ENCODE measurements at places on chromosomes 6 and 20.

- DNase-seq = no peak
Measured at GRCh38 chr6:41626917-41627316, 11.4 kb upstream of the MDFI start.

- DNase-seq = no peak
Measured at GRCh38 chr6:21201187-21201586, 392.4 kb upstream of the SOX4 start.

DNA sequence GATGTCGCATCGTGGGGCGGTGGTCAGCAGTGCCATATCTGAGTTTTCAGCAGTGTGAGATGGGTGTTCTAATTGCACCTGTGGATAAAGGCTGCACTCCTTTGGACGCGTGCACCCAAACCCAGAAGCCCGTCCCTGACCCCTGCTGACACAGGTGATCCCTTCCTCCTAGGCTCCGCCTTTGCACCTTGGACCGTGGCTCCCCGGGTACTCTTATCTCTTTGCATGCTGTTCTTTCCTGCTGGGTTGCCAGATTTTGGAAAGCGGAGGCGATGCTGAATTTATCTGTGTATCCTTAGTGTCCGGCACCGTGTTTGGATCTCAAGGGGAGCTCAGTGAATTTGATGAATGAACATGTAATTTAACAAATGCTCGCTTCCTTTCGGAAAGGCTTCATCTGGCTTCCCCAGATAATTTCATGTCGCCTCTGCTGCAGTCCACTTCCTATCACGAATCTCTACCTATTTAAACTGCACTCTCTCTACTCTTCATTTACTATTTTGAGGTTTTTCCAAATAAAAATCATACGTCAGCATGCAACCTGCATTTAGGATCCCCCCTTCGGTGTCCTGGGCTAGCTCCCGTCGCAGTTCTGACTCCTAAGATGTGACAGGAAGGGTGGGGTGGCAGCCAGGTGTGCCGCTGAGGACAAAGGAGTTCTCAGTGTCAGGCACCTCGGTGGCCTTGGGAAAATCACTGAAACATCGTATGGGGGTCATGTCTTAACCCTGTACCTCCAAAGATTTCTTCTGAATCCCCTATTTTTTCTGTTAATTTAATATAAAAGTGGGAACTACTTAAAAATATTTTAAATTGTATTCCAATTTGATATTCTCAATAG lies 753 bp upstream of the PERP start:
- no peak for DNase-seq

DNA sequence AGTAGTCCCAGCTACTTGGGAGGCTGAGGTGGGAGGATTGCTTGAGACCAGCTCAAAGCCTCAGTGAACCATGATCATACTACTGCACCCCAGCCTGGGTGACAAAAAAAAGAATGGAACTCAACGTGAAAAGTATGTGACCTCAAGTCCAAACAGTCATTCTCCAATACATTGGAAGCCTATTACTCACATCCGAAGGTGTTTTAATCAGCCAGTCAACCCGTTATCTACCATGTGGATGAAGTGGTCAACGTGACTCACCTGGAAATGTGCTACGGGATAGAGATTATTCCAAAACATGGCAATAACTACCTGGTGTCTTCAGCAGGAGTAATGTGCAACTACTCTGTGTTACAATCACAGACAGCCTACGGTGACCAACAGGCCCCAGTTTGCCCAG lies 85.8 kb upstream of the TOP1 start:
- no peak for DNase-seq

DNA sequence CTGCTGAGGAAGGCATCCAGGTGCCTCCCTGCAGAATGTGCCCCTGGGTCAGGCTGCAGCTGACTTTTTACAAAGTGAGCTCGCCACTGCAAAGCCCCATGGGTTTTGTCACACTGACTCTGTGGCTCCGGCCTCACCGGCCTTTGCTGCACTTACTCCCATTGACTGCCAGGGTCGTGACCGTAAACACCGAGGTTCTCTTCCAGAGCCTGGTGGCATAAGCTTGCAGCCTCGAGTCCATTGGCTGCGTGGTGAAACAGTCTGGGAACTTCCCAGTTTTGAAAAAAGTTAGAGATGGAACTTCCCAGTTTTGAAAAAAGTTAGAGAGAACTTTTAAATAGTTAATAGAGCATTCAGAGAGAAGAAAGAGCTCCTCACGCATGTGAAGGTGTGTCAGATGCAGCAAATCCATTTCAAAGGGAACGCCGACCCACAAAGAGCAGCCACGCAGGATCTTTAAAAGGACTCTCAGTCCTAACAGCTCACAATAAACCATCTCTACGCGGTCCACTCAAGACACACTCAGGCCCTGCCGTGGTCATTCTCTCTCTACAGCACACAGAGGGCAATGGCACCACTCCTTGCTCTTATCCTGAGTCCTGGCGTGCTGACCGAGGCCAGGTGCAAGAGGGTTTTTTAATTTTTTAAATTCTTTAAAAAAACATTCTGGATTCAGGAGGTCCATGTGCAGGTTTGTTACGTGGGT lies 12.8 kb downstream of the RAMACL start:
- no peak for DNase-seq

GRCh38 chr6:57221191-57221935 lies 744 bp downstream of the RAB23 start:
- peak; percentile 29 for DNase-seq

- DNase-seq = no peak
Measured at GRCh38 chr20:45179166-45179565, 4.5 kb downstream of the PI3 start.

DNA sequence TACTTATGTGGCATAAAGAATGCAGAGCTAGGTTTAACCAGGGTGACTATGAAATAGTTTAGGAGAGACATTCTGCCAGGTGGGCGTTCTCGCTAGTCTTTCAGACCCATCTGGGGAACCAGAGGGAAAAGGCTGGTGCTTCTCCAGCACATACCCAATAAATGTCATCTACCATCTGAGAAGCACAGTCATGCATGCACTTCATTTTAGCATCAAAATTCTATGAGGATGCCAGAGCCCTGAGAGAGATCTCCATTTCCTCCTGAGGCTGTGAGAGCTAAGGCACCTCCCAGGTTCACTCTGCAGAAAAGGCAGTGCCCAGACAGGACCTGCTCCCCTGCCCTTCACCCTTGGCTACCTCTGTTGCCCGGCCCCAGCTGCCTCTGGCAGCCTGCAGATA lies 231.7 kb upstream of the PRND start:
- DNase-seq = no peak

DNA sequence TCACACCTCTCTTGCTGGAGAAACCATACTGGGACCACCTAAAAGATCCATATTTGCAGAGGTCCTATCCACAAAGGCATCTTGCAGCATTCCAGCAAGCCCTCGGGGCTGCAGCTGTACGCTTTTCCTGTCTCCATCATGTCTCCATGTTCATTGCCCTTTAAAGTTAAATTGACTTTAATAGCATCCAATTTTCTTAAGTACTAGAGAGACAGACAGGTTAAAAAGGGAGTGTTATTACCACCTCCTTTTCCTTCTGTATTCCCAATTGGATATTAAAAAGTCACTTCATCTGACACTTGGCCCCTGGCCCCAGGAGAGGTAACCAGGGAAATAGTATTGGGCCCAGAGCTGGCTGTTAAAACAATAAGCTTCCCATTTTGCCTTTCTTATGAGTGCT lies 178.6 kb downstream of the UNC5CL start:
- DNase-seq = no peak

- no peak for DNase-seq
Measured at GRCh38 chr6:106870069-106870468, 104.5 kb downstream of the CD24 start.

DNA sequence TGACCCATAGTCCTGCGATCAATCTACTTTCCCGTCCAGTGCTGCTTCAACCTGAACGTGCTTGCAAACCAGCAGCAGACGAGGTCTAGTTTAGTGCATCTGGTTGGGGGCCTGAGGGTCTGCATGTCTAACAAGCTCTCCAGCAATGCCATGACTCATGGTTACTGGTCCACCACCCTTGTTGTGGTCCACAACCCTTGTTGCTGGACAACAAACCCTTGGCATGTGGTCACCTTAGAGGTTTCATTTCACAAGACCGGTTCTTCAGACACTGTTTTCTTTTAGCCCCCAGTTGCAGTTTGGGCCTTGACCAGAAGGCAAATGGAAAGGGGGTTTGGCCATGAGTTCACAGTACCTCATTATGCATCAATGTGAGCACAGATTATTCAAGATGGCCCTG lies 424.8 kb downstream of the QKI start:
- DNase-seq = no peak

GRCh38 chr6:142297996-142298753 lies 3.6 kb upstream of the ADGRG6 start:
- no peak for DNase-seq

- no peak for DNase-seq
Measured at GRCh38 chr6:106746652-106747051, 117.3 kb downstream of the QRSL1 start.

- no peak for DNase-seq
Measured at GRCh38 chr6:152268846-152269442, 368.2 kb downstream of the SYNE1 start.

GRCh38 chr6:159004592-159004991 lies 4.6 kb upstream of the RSPH3 start:
- DNase-seq = no peak

DNA sequence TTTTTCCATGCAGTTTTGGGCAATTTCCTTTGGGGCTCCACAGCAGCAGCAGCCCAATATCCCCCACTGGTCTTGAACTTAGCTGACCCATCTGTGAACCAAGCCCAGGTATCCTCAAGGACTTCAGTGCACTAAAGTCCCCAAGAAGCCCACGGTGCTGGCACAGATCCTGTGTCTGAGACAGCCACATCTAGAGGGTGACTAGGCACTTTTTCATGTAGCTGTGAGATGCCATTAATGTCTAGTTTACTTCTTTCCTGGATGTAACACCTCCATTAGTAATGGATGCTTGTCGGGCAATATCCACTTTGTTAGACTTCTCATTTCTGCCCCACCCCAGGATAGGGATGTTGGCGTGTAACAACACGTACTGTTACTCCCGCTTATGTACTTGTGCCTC lies 176.2 kb upstream of the PROKR2 start:
- DNase-seq = no peak

DNA sequence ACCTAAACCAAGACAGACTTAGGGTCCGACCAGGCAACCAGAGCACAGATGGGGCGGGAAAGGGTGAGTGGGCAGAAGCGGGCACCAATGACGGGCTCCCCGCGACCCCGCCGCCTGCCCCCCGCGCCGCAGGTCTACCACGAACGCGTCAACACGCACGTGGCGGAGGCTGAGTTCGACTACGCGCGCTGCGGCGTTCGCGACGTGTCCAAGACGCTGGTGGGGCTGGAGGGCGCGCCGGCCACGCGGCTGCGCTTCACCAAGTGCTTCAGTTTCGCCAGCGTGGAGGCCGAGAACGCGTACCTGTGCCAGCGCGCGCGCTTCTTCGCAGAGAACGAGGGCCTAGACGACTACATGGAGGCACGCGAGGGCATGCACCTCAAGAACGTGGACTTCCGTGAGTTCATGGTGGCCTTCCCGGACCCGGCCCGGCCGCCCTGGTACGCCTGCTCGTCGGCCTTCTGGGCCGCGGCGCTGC lies 5.1 kb downstream of the TMEM151B start:
- DNase-seq = no peak

DNA sequence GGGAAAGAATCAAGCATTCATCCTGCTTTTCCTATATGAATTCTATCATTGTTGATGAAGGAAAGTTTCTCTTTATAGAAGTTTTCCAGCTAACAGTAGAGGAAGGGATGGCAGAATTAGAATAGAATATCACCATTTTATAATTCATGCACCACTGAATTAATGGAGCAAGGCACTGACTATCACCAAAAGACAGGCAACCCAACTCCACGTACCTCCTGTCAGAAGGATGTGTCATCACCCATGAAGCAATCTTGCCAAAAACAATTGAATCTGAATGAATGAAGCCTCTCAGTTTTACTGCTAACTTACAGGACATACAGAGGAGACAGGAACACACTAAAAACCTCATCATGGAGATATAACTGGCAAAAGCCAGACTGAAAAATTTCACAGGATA lies 122.4 kb downstream of the NFATC2 start:
- no peak for DNase-seq

DNA sequence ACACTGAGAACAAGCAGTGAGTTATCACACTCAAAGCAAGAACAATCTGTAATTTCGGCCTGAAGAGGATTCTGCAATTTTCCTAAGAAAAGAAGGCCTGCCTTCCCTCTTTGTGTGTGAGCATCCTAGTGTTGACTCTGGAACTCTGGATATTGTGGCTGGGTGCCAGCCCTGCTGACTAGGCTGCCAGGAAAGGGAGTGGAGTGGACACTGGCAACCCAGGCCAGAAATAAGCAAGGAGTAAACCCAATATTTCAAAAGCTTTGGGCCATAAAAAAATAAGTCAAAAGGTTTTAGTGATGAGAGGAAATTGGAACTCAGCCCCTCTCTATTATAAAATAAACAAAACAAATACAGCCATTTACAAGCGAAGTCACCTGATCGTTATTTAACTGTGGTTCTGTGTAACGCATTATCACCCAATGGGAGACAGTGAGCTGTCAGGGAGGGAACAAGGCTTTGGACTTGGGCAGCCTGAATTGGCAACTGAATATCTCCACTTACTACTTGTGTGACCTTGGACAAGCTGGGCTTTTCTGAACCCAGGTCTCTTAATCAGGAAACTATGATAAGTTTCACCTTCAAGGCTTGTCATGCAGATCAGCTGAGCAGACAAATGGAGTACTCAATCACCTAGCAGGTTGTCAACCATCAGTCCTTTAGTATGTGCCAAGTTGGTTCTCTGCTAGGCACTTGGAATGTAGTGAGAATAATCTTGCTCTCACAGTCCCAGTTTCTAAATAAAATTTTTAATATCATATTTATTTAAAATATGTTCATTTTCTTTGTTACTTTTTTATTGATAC lies 196.2 kb downstream of the PAX1 start:
- no peak for DNase-seq

DNA sequence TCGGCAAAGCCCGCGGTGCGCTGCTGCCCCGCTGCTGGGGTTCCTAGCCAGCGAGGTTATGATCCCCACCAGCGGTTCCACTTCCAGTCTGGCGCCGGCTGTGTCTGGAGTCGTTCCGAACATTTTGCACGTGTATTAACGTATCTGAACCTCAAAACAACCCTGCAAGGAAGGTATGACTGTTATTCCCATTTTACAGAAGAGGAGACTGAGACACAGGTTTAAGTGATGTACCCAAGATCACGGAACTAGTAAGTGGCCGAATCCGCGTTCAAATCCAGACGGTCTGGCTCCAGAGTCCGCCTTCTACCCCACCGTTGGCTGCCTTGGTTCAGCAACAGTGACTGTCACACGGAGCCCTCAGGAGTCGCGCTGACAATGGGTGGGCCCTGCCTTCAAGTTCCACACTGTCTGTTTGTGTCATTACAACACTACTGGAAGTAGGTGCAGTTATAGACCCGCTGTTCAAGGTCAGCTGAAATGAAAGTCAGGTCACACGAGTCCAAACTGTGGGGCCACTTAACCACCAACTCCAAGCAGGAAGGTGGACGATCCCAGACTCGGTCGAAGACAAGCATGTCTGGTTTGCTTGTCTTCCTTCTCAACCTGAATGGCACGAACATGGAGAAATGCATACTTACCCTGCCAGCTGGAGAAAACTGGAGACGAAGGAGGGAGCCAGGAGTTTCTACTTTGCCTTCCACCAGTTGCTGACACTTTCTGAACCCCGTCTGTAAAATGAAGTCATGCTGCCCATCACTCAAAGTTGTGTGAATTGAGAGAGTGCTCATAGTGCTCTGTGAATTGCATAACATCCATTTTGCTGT lies 803 bp upstream of the SRXN1 start:
- no peak for DNase-seq

All from stimulated activated CD4-positive, alpha-beta T cell treated with anti-CD3 and anti-CD28 coated beads, TNF-alpha, amount 100 ng/mL, for 4 hours (primary cell).